H54 (cell line): ENCODE measurements at places on chromosomes 16 and 17.
A peak's percentile ranks its signal among the peaks of the same experiment; 100 is the strongest.

- no peak for DNase-seq
Observed at GRCh38 chr17:77246110-77247047, 105.6 kb downstream of the SEC14L1 start.

- no peak for DNase-seq
Observed at GRCh38 chr17:75589919-75590303, 2.3 kb downstream of the MYO15B start.

- no peak for DNase-seq
Observed at GRCh38 chr16:4917117-4917516, 19.8 kb downstream of the PPL start.

- no peak for DNase-seq
Observed at GRCh38 chr17:9115214-9116191, 94.2 kb downstream of the NTN1 start.

- no peak for DNase-seq
Observed at GRCh38 chr17:59027750-59028149, 78.9 kb downstream of the TRIM37 start.

- DNase-seq: no peak
Observed at GRCh38 chr17:1076299-1076981, 79.5 kb downstream of the TIMM22 start.

GRCh38 chr16:89473791-89474414, 16.5 kb downstream of the ANKRD11 start:
- DNase-seq: no peak

DNA sequence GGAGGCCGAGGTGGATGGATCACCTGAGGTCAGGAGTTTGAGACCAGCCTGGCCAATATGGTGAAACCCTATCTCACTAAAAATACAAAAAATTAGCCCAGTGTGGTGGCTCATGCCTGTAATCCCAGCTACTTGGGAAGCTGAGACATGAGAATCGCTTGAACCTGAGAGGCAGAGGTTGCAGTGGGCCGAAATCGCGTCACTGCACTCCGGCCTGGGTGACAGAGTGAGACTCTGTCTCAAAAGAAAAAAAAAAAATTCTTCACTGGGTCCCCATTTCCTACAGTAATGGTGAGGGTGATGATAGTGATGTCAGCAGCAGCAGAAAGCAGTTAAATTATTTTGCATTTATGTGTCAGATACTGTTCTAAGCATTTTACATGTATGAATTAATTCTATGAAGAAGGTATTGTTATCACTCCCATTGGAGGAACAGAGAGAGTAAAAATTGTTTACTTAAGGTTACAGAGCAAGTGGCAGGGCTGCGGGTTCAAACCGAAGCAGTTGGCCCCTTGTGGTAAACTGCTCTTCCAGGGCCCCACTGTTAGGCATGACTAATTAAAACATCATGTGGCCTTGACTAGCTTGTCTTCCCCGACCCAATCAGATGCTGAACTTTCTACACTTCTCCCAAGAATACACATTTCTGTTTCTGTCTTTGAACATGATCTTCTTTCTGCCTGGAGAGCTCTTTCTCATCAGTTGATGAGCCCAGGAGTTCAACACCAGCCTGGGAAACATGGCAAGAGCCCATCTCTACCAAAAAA, 45.8 kb downstream of the STAT3 start:
- DNase-seq: no peak

- DNase-seq: no peak
Observed at GRCh38 chr17:1793447-1793806, 31.6 kb downstream of the SERPINF1 start.

- no peak for DNase-seq
Observed at GRCh38 chr17:77513045-77513444, 372.3 kb downstream of the SEC14L1 start.

GRCh38 chr16:68229431-68230175, 6.3 kb downstream of the ESRP2 start:
- no peak for DNase-seq

DNA sequence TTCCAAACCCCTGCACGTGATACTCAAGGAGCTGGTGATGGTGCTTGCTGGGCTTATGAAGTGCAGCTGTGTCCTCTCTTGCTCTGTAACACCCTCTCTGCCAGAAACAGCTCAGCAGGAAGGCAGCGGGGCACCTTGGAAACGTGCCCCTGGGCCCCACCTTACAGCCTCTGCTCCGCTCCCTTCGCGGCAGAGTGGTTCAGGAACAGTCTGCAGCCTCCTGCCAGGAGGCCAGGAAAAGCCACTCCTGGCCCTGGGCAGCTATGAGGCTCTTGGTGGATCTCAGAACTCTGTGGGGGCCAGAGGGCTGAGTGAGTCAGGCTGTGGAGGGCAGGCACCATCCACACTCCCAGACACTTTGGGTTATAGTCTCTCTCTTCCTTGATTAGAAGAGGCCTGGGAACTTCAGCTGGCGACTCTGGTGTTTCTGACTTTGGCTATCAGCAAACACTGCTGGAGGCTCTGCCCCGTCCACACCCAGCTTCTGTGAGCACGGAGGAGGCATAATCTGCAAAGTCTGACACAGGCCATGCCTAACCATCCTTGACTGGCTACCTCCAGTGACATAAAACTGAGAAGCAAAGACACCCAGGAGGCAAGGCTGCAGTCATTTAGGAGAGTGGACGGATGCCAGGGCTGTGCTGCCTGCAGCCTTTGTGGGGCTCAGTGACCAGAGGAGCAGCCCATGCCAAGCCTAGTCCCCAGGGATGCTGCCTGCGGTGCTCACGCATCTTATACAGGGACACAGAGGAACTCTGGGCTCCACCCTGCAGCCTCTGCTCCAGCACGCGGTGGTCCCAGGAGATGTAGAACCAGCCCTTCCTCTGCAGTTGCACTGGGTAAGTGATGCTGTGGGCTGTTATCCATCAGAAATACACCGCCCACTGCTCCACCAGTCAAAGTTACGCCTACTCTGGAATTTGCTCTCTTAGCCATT, 65.3 kb downstream of the METRNL start:
- DNase-seq: no peak

GRCh38 chr16:69672998-69673713, 53.2 kb downstream of the NQO1 start:
- DNase-seq: no peak

- peak; percentile 77 for DNase-seq
Observed at GRCh38 chr17:76384987-76385891, 830 bp downstream of the SPHK1 start.

DNA sequence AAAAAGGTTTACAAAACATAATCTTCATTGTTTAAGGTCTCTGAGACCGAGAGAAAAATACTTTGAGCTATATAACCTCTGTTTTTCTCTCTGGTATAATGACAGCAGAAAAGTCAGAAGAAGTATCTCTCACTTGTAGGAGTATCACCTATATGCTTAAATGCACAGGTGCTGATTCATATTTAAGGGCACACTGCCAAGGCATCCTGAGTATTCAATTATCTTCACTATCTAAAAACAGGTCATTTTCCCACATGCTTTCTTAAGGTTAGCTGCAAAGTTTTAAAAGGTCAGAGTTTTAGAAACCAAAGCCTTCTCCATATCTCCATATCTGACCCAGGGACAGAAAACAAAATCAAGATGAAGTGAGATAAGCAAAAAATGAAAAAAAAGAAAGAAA, 99.3 kb upstream of the C17orf78 start:
- DNase-seq: no peak

DNA sequence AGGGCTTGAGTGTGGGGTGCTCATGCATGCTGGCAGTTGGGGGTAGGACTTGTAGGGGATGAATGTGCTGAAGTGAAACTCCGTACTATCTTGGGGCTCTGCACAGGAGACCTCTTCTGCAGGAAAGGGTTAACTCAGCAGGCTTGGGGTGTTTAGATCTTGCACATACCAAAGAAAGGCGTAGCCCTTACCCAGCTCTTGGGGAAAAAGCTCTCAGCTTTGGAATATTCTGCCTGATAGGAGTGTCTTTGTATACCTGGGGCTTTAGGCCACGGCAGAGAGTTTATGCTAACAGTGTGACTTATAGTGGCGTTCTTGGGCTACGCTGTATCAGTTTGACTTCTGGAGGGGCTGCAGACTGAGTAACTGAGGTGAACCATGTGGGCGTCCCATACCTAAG, 21.1 kb downstream of the KRT25 start:
- DNase-seq: no peak

DNA sequence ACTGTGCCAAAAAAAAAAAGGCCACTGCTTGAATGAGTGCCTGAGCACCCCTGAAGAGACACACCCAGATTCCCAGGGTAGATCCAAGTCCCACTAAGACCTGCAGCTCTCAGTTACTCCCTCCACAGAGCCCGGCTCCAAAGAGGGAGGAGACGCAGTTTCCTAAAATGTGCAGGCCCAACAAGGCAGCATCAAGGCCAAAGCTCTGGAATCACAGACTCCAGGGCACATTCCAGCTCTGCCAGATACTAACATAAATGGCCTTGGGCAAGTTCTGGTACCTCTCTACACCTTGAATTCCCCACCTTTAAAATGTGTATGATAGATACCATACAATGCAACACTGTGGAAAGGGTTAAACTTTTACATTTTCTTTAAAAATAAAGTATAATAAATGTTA, 57.0 kb downstream of the GAS7 start:
- DNase-seq: no peak
